ENCODE measurements at places on chromosomes 5 and 9. TPM values are rescaled to one million over a fixed set of nuclear protein-coding genes. Genes with fewer than 3 reads are reported as not detected.

- no peak for DNase-seq
Observed at GRCh38 chr5:67030289-67031056, 166.1 kb downstream of the CD180 start.

DNA sequence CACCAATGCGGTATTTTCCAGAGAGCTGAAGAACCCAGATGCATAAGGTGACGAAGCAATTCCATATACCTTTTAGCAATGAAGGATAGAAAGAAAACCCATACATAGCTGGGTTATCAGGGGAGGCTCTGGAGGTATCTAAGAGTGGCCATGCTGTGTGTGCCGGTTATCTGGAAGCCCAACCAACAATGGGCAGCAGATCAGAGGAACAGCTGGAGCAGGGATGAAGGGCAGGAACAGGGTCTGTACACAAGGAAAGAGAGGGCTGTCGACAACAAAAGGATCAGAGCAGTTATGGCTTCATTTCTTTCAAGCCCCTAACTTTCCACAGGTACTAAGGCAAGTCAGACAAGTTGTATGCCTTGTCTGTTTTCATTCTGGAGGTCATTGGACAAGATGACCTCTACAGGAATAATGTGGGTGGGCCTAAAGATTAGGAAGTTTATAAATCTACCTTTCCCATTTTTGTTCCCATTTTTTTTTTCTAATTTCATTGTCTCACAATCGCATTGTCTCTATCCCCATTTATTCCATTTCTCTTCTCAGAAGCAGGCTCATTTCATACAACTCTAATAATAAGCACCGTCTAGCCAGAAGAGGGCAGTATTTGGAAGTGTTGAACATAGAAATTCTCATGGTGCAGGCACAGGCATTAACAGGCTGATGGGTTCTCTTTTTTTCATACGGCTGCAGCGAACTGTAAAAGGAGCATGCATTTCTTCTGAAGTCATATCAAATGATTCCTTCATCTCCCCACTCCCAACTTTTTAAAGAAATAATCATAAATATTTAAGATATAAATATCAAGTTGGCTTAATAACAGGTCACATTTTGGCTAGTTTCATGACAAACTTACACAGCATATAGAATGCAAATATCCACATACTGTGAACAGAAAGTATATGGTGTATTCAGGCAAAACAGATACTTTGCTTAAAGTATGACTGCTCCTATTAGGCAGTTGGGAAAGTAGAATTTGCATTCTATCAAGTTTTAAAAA lies 63.5 kb downstream of the ZNF474 start:
- no peak for DNase-seq

DNA sequence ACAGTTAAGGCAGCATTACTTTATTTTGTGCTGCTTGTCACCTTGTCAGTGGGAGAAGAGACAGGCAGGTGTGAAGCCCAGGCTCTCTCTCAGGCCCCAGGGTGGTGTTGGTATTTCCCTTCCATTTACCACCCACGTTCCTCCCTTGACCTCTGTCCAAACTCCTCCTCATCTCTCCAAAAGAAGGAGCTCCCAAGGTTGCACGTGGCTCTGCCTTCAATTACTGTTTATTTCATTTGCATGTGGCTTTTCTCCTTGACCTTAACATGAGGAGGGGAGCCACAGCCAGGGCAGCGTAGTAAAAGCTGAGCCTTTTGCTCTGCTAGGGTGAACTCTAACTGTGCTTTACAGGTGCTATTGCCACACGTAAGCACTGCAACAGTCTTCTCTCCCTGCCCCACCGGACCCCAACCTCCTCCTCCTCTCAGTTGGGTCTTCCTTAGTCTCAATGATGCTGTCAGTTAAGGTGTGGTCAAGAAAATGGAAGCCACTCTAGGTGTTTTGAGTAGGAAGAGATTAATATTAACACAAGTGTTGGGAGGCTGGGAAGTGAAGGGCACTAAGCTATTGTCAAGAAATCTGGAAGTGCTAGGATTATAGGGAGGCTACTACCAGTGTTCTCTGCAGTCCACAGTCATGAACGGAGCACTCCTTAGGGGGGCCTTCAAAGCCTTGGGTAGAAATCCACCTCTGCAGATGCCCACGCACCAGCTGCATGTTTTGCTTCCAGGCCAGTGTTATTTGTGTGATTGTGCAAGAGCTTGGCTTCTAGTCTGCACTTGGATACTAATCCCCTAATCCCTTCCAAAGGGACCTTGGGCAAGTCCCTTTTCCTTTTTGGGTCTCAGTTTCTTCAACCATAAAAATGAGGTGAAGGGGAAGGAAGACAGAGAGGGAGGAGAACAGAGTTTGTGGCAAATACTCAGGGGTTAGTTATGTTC lies 3.9 kb upstream of the ALDH1B1 start:
- DNase-seq = no peak

DNA sequence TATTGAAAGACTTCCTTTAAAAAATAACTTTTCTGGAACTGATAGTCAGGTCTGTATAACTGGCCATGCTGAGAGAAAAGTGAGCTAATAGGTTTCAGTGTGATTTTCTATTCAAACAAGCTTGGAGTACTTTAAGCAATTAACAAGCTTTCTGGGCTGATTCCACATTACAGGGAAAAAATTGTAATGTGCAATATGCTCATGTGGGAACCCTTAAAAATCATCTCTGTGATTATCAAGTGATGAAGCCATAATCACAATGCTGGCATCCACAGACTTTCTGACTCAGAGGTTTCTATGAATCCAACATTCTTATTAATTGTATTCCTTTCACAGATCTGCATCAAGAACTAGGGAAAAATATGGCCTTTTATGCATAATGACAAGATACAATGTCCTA lies 212.2 kb upstream of the ACO1 start:
- DNase-seq = no peak

The PAXX gene
- 94.8 TPM for total RNA-seq

The PKD2L2 gene
- not detected for total RNA-seq

All from activated CD8-positive, alpha-beta memory T cell treated with anti-CD3 and anti-CD28 coated beads, Interleukin-2, amount 10 ng/mL, durations not matched to agents 7 days and 5 days (primary cell).